Heart right ventricle (tissue), 16 donors: ENCODE measurements at places on chromosomes 12 and 14. TPM values are rescaled to one million over a fixed set of nuclear protein-coding genes. Genes with fewer than 3 reads are reported as not detected.

Gene ABHD4
- 23.5 TPM for total RNA-seq

- H3K27me3 ChIP-seq = no peaks in the 10 kb centered on the region
- DNase-seq = no peak
- peaks cover 6% of the 10 kb centered on the region for H3K4me1 ChIP-seq
- H3K36me3 ChIP-seq = no peaks in the 10 kb centered on the region
- H3K27ac ChIP-seq = no peak overlapping the region
Observed at GRCh38 chr12:123671876-123672275, 963 bp downstream of the TCTN2 start.

GRCh38 chr14:88130057-88130432, 125.1 kb downstream of the GPR65 start:
- H3K36me3 ChIP-seq = no peaks in the 10 kb centered on the region
- H3K27me3 ChIP-seq = no peaks in the 10 kb centered on the region
- H3K27ac ChIP-seq = no peak overlapping the region

DNA sequence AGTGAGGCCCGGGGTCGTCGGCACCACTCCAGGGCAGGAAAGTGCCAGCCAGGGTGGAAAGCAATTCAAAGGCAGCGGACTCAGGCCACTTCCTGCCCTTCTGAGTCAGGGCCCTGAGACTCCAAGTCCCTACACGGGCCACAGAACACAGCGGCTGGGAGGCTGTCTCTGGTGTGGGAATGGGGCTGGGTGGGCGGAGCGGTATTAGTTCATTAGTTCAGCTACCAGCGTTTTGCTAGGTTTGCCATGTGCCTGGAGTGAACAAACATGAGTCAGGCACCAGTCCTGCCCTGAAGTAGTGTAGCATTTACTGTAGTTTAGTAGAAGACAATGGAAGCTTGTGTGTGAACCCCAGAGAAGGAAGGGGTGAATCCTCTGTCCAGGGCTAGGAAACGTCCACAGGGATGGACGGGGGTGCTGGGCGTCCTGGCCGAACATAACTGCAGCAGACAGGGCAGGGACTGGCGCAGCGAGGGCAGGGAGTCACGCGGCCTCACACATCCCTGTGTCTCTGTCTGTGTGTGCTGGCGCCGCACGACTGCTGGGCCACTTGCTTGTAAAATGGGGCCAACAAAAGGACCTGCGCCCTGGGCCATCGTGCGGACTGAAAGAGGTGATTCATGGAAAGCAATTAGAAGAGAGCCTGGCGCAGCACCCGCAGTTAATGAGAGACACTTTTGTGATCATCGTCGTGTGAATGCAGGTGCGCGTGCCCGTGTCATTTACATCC, 186.4 kb upstream of the PRMT8 start:
- H3K36me3 ChIP-seq = no peaks in the 10 kb centered on the region
- peaks cover 8% of the 10 kb centered on the region for H3K4me1 ChIP-seq
- H3K27me3 ChIP-seq = no peaks in the 10 kb centered on the region
- DNase-seq = no peak
- H3K4me3 ChIP-seq = no peak overlapping the region
- no peak overlapping the region for H3K27ac ChIP-seq

DNA sequence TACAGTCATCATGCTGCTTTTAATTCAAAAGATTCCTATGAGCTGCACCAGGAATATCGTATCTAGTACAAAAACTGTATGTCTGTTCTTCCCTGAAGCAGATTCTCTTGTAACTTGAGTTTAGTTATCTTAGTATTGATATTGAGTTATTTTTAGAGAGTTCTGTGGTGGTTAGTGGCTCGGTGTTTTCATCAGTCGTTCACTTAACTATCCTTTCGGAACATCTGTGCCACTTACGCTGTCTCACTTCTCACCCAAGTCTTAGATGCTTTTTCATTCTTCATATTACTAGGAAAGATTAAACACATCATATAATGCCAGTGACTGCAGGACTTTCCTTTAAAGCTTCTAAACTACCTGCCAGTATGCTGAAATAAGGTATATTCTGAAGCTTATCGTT, 251.0 kb downstream of the FBXL14 start:
- no peak overlapping the region for H3K4me3 ChIP-seq
- no peak for DNase-seq
- no peaks in the 10 kb centered on the region for H3K27me3 ChIP-seq
- H3K4me1 ChIP-seq = no peaks in the 10 kb centered on the region
- H3K36me3 ChIP-seq = no peaks in the 10 kb centered on the region
- H3K27ac ChIP-seq = no peak overlapping the region
